ENCODE measurements at places on chromosomes 3 and 15. TPM values are rescaled to one million over a fixed set of nuclear protein-coding genes. Genes with fewer than 3 reads are reported as not detected.

MOBP gene
- total RNA-seq, result 0.41 TPM

APPL1 gene
- total RNA-seq, result 27.7 TPM

ACKR4 gene
- not detected for total RNA-seq

MCTP2 gene
- 4.5 TPM for total RNA-seq

VWA5B2 gene
- total RNA-seq, result not detected

PLSCR2 gene
- not detected for total RNA-seq

CFAP91 gene
- total RNA-seq, result not detected

RLBP1 gene
- not detected for total RNA-seq

KCNH8 gene
- total RNA-seq, result 0.45 TPM

HTR3C gene
- not detected for total RNA-seq

NR2F2 gene
- total RNA-seq, result 59.0 TPM

CCRL2 gene
- total RNA-seq, result 0.17 TPM

MAP1A gene
- total RNA-seq, result 138 TPM

PPIP5K1 gene
- total RNA-seq, result 21.4 TPM

VIPR1 gene
- total RNA-seq, result not detected

GALNT15 gene
- total RNA-seq, result 0.95 TPM

KLHL24 gene
- total RNA-seq, result 40.1 TPM

ACAN gene
- 0.34 TPM for total RNA-seq

CLDN16 gene
- total RNA-seq, result 0.50 TPM

LHFPL4 gene
- total RNA-seq, result 0.11 TPM

TICRR gene
- 2.8 TPM for total RNA-seq

KY gene
- not detected for total RNA-seq

ACTC1 gene
- 860 TPM for total RNA-seq

CNTN4 gene
- total RNA-seq, result not detected

NR2C2 gene
- total RNA-seq, result 38.7 TPM

ALG1L2 gene
- 0.41 TPM for total RNA-seq

AHSG gene
- total RNA-seq, result not detected

UBP1 gene
- total RNA-seq, result 65.5 TPM

SLC22A13 gene
- 0.72 TPM for total RNA-seq

NOX5 gene
- total RNA-seq, result 0.09 TPM

CCDC191 gene
- total RNA-seq, result 3.1 TPM

GSK3B gene
- total RNA-seq, result 68.0 TPM

SPATA12 gene
- not detected for total RNA-seq

RETNLB gene
- not detected for total RNA-seq

C2CD4A gene
- total RNA-seq, result not detected

ITIH1 gene
- total RNA-seq, result not detected

THPO gene
- total RNA-seq, result 0.46 TPM

EPHA6 gene
- total RNA-seq, result 0.99 TPM

WNT7A gene
- total RNA-seq, result 1.7 TPM

LPP gene
- total RNA-seq, result 193 TPM

GRAMD2A gene
- total RNA-seq, result 0.77 TPM

FOXB1 gene
- total RNA-seq, result 1.3 TPM

SLC28A1 gene
- not detected for total RNA-seq

EOMES gene
- total RNA-seq, result not detected

CDCP1 gene
- total RNA-seq, result 4.2 TPM

CCDC54 gene
- not detected for total RNA-seq

ADAMTSL3 gene
- 3.0 TPM for total RNA-seq

CGGBP1 gene
- total RNA-seq, result 59.5 TPM

GOLGA8S gene
- total RNA-seq, result 0.14 TPM

NPAP1 gene
- not detected for total RNA-seq

SPSB4 gene
- total RNA-seq, result 0.94 TPM

MUC20 gene
- total RNA-seq, result 0.41 TPM

CYP8B1 gene
- not detected for total RNA-seq

VEPH1 gene
- total RNA-seq, result 9.3 TPM

DZIP3 gene
- 12.9 TPM for total RNA-seq

GP5 gene
- not detected for total RNA-seq

ZIC1 gene
- 0.30 TPM for total RNA-seq

ITPKA gene
- total RNA-seq, result 1.0 TPM

SPTSSB gene
- total RNA-seq, result 0.50 TPM

All from astrocyte (in vitro differentiated cells and primary cell).